ENCODE measurements at places on chromosomes 6 and 20.

DNA sequence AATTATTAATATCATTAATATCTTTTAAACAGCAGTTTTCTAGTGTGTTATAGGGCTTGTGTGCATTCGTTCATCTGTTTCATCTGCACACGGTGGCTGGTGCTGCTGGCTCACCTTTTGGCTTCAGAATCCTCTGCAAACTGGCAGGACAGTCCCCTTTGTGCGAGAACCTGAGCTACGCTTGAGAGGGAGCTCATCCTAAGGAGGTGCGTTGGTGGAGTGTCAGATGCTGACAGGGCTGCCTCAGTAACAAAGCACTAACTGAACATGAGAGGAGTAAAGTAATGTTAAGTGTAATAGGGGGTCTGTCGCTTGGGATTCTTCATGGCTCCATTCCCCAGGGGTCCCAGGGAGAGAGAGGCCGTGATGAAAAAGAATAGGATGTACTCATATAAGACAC lies 22.4 kb downstream of the ELOVL2 start:
- no peak for DNase-seq

- no peak for DNase-seq
Observed at GRCh38 chr20:33729101-33729500, 2.7 kb upstream of the ZNF341 start.

DNA sequence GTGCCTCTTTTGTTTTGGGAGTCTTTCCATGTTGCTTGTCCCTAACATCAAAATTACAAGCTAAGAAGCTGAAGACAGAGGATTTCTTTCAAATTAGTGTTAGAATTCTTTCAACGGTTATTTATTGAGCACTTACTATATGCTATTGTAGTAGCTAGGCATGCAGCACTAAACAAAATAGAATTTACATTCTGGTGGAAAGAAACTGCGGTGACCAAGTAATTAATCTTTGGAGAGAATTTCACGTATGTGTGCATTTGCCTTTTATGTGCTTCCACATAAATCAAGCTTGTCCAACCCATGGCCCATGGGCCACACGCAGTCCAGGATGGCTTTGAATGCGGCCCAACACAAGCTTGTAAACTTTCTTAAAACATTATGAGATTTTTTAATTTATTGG lies 33.0 kb upstream of the DUSP22 start:
- DNase-seq, result no peak

DNA sequence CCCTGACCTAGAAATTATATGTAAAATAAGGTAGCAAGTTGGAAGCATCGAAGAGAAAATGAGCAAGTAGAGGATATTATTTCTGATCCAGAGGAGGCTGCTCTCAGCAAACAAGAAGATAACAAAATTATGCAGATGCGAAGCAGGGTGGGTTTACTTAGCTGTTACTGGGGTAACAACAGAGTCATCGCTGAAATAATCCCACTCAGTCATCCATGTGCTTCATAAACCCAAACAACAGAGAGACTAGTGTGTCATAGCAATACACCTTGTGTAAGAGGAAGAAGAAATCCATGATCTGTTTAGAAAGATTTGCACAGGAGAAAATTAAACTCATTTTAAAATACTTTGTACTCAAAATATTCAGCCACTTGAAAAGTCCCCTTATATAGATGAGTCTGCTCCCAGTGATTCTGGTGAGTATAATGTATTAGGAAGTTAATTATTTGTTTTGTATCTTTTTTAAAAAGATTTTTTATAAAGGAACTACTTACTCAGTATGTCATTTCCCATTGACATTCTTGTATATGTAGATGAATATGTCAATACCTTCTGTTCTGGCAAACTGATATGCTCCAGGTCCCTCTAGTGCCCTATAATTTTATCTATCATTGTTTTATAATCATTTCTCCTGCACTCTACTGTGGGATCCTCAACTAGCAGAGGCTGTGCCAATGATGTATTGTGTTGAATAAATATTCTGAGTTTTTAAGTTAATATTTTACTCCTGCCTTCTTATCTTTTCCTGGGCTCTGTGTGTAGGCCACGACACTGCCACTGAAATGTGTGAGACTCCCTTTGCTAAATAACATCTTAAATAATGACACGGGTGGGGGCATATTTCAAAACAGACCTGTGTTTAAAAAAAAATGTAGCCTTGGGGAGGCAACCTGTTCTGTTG lies 8.6 kb upstream of the HIVEP2 start:
- DNase-seq, result no peak

GRCh38 chr6:157606516-157606915 lies 216.5 kb upstream of the SNX9 start:
- no peak for DNase-seq

DNA sequence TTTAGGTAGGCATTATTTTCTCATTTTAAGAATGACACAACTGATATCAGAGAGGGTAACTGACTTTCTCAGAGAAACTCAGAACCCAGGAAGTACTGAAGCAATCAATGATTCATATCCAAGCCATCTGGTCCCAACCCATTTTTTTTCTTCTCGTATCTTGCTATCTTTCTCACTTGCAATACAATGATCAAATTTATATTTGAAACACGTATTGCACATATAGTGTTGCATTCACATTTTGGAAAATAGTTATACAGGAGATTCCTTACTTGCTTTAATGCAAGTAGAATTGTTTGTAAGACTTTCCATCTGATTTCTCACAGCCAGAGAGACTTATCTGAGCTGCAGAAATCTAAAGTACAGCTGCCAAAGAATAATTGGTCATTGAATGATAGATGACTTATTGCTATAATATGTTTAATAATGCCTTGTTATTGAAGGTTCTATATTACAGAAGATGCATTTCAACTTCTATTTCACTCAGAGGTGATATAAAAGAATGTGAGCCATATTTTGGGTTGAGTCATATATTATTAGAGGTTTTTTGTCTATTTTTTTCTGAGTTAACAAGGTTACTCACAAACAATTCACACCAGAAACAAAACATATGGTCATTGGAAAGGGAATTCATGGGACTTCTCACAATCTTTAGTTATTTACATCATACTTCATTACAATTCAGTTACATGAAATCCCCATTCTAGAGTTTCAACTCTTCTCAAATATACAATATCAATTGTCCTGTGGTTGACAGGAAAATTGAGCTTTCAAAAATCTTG lies 337.5 kb upstream of the CITED2 start:
- no peak for DNase-seq

- no peak for DNase-seq
Observed at GRCh38 chr6:5338177-5338960, 77.1 kb downstream of the FARS2 start.

- DNase-seq, result no peak
Observed at GRCh38 chr20:53412577-53413185, 181.0 kb downstream of the ZNF217 start.

- DNase-seq, result no peak
Observed at GRCh38 chr6:156190270-156190669, 586.9 kb upstream of the ARID1B start.

DNA sequence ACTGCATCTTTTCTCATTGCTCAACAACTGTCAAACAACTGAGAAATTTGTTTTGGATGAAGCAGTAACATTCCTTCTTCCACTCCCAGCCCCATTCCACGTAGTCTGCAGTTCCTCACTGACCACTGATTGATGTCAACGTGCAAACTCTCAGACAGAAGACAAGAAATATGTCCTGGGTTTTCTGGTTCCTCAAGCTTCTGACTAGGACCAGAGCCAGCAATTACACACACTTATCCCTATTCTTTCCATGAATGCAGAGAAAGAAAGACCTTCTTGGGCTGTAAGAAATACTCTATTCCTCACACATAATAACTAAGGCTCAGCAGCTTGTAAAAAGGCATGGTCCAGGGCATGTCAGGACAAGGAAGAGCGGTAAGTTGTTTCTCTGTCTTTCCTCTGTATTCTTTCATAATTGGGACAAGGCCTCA lies 790.1 kb upstream of the SLC35B3 start:
- peak; percentile 22 for DNase-seq

DNA sequence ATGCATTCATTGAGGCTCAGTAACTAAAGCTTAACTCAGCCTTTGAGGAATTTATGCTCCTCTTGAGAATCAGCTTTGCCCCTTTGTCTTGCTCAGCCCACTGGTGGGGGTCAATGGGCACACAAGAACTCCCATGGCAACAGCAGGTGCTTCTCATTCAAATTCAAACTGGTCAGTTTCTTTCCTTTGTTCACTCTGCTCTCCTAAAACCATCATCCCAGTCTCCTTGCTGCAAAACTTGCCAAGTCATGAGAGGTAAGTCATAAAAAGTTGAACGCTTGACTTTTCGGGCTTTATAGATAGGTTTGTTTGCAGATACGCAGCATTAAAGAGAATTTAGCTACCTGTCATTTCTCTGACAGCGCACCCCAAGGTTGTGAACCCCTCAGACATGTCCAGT lies 146.8 kb downstream of the TFAP2A start:
- DNase-seq, result no peak

DNA sequence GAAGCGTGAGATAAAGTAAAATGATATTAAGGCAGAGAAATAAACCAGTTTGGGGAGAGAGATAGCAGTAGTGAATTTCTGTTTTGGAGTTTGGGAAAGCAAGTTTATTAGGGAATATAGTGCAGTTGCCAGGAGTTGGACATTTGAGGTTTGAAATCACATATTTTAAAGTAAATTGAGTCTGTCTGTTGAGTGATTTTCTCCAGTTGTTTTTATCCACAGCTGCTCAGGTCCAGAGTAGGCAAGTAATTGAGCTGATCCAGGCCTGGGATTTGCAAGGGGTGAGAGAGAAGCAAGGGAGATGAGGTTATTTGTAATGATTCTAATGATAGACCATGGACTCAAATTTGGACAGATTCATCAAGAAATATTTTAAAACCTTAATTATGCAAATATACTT lies 481.9 kb downstream of the UTRN start:
- DNase-seq, result no peak

- DNase-seq, result no peak
Observed at GRCh38 chr20:53742685-53743081, 149.0 kb upstream of the ZNF217 start.

GRCh38 chr20:54189630-54190029 lies 15.8 kb upstream of the CYP24A1 start:
- no peak for DNase-seq

DNA sequence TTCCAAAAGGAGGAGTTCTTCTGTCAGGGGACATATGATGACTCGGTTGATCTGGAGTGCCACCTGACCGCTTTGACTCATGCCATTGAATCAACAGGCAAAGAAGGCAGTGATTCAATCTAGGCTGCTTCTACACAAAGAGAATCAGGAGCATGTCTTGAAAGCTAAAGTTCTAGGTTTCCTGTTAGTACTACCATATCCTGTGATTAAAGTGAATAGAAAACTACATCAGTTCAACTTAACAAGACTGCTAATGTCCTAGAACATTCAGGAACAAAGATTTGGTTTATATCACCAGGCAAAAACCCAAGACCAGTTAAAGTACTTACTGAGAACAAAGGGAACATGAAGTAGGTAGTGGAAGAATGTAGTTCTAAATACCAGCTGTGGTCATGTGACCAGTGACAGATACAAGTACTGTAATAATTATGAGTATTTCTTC lies 216.8 kb upstream of the SGK1 start:
- DNase-seq, result no peak

DNA sequence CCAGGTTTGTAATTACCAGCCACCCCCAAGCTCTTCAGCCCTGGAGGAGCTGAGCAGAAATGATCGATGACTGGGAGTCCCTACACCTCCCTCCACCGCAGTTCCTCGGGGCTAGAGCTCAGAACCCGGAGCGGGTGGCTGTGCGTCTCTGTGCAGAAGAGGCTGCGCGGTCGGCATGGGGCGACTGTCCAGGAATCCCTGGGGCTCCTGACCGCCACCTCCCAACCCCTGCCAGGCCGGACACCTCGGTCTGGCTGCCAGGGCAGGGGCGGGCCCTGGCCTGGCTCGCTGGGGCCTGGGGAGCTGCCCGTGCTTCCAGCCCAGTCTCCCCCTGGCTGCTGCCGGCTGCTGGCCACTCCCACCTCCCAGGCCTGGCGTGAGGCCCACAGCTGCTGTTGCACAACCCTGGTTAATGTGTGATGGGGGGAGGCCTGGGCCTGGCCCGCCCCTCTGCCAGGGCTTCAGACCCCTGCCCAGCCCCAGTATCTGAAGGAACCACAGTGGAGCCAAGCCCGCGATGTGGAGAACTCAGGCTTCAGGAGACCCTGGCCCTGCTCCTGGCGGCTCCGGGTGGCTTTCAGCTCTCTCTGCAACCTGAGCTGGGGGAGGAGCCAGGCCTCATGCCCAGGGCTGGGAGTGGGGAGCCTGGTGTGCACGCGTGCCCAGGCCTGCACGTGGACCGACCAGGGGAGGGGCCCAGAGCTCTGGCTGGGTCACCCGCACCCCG lies 1.2 kb downstream of the SLC2A4RG start:
- peak; percentile 74 for DNase-seq

GRCh38 chr20:5608104-5608441 lies 142.1 kb upstream of the SHLD1 start:
- no peak for DNase-seq

DNA sequence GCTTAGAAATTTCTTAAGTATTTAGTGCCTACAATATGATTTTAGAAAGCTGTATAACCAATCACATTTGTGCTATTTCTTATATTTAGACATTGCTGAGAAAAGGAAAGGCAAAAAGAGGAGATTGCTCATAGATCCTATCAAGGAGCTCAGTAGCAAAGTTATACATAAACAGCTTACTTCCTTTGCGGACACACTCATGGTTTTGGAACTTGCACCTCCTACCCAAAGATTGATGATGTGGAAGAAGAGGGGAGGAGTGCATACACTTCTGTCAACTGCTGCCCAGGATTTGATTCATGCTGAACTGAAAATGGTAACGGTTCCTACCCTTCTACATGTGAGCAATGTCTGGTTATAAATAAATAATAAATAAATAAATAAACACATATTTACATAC lies 16.7 kb downstream of the RAD21L1 start:
- peak; percentile 63 for DNase-seq

DNA sequence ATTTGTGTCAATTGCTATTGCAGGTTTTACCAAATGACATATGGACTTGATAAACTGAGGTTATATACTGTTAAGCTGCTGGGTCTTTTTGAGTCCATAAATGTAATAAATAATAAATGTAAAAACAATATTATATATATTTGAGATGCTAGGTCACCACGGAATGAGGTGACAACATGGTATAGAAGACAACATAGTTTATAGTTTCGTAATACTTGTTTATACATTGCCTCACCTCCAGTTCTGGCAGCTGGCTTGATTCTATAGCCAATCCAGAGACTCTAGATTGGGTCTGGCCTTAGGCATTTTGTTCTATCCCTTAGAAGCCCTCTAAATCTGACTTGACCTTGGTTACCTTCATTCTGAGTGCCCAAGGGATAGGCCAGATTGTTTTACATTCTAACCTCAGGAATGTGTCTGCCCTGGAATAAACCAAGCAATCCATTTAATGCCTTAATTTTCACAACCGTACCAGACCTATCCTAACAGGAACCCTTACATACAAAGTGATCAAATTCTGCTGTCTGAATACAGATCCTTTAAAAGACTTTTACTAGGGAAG lies 61.5 kb upstream of the STXBP5 start:
- no peak for DNase-seq

- DNase-seq, result no peak
Observed at GRCh38 chr20:25083773-25084625, 2.1 kb upstream of the VSX1 start.

DNA sequence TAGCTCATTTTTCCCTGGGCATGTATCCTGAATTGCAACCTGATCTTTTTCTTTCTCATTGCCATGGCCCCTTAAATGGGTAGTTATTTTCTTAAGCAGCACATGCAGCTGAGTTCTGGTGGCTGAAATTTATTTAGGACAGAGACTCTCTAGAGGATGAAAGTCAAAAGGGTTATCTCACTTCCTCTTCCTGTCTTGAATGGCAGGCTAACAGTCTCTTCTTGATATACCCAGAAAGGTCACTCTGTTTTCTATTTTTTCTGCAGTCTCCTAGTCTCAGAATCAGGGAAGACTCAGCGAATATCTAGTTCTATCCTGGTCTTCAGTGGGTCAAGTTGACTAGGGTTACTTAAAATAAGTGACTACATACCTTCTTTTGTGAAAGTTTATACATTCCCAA lies 243.3 kb downstream of the EPHA7 start:
- DNase-seq, result no peak

All from fibroblast of skin of left quadriceps (primary cell).